ENCODE measurements at places on chromosomes 2 and 18. TPM values are rescaled to one million over a fixed set of nuclear protein-coding genes. Genes with fewer than 3 reads are reported as not detected.

Gene GKN1
- 1.7 TPM for total RNA-seq

Gene LRATD1
- total RNA-seq = 21.6 TPM

DNA sequence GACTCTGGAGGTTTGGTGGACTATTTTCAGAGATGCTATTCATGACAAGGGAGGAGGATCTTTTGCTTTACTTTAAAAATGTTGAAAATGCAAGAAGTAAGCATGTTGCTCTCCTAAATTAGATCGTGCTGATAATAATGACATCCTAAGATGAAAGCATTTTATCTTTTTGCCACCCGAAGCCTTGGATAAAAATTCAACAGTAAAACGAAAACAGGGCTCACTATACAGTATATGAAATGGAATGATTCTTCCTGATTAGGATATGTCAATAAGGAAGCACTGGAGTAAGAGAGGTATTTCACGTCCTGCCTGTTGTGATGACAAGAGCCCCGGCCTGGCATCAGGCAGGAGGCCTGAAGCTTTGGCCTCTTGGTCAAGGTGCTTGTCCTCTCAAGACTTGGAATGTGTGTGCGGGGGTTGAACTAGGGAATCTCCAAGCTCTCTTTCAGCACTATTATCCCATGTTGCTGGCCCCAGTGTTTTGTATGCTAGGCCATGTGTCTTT is 306.0 kb downstream of the MTX2 start:
- no peaks in the 10 kb centered on the region for H3K36me3 ChIP-seq
- H3K27me3 ChIP-seq = peaks cover 15% of the 10 kb centered on the region
- no peak for DNase-seq
- no peak overlapping the region for H3K4me3 ChIP-seq

DNA sequence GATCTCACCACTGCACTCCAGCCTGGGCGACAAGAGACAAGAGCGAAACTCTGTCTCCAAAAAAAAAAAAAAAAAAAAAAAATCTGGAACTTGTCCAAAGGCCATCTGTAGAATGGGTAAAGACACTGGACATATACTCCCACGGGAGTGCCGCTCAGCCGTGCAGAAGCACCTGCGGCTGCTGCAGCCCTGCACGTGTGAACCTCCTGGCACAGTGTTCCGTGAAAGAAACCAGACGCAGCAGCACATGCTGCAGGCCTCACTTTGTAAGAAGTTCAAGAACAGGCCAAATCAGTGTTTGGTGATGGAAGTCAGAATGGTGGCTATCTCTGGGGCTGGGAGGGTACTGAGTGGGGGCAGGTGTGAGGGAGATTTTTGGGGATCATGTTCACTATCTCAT is 6.5 kb downstream of the CHRND start:
- H3K36me3 ChIP-seq = no peaks in the 10 kb centered on the region
- peaks cover 4% of the 10 kb centered on the region for H3K4me1 ChIP-seq
- no peak overlapping the region for H3K4me3 ChIP-seq

Gene CABYR
- 7.8 TPM for total RNA-seq

Gene FEV
- total RNA-seq = 51.1 TPM

DNA sequence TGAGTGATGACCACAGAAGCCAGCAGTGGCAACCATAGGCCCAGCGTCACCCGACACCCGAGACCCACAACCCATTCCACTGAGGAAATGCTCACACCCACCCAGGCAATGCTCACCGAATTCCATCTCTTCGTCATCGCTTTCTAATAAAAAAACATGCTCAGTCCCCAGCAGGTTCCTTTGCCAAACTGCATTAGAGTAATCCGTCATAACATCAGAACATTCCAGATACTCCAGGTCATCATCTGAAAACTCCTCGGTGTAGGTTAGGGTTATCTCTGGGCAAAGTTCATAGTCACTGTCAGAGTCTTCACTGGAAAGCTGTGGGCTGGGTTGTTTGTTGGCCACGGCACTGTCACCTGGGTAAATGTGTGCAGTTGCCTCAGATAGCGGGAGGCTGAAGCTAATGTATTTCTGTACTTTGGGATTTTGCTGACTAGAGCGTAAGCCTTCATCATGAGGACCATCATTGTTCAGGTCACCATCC is 49.3 kb downstream of the ALPK2 start:
- no peak overlapping the region for H3K4me3 ChIP-seq
- DNase-seq = no peak
- H3K27ac ChIP-seq = no peak overlapping the region
- H3K27me3 ChIP-seq = peaks cover 13% of the 10 kb centered on the region
- H3K36me3 ChIP-seq = no peaks in the 10 kb centered on the region

Gene DIPK1C
- total RNA-seq = 0.36 TPM

GRCh38 chr2:98093146-98093545 is 6.2 kb downstream of the VWA3B start:
- H3K4me3 ChIP-seq = no peak overlapping the region
- peaks cover 19% of the 10 kb centered on the region for H3K27me3 ChIP-seq
- no peaks in the 10 kb centered on the region for H3K4me1 ChIP-seq
- no peak overlapping the region for H3K27ac ChIP-seq
- peaks cover 3% of the 10 kb centered on the region for H3K36me3 ChIP-seq
- no peak for DNase-seq

DNA sequence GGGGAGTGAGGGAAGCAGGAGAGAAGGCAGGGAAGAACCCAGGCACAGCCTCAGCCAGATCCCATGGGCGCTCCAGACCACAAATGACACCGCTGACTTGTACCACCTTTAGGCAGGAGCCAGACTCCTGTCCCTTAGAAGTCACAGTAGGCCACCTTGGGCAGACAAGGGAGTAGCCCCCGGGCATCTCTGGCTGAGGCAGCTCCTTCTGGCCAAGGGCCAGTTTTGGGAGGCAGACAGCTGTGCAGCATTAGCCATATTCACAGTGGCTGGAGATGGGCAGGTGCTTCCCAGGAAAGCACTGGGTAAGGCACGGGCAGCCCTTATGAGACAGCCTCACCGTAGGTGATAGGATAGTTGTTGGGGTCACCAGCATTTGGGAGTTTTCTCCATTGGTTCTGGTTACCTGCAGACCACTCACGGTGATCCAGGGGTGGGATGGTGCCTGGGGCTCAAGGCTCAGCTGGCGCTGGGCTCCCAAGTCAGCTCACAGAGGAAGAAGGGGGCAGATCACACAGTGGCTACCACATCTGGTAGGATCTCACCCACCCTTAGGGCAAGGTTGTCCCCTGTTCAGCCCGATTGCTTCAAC is 2.1 kb downstream of the ASTL start:
- DNase-seq = no peak
- no peak overlapping the region for H3K27ac ChIP-seq
- no peaks in the 10 kb centered on the region for H3K4me1 ChIP-seq
- H3K27me3 ChIP-seq = peaks cover 17% of the 10 kb centered on the region

Gene CRYGC
- total RNA-seq = not detected

DNA sequence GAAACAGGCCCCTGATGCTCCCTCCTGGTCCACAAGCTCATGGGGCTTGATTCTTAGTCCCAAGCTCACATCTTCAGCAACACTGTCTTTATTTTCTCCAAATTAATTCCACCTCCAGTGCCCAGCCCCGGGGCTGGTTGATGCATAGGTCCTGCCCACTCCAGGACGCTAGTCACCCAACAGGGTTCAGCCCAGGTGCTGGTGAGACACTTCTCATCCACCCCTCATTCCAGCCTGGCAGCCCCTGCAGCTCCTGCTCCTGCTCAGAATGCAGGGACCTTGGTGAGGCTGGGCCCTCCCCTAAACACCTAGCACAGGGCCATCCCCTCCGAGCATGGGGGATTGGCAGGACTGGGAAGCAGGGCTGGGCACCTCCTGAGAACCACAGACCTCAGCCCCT is 25.7 kb downstream of the STEAP3 start:
- no peaks in the 10 kb centered on the region for H3K27me3 ChIP-seq
- H3K4me1 ChIP-seq = peaks cover 13% of the 10 kb centered on the region
- no peak overlapping the region for H3K27ac ChIP-seq
- DNase-seq = no peak
- H3K36me3 ChIP-seq = no peaks in the 10 kb centered on the region

DNA sequence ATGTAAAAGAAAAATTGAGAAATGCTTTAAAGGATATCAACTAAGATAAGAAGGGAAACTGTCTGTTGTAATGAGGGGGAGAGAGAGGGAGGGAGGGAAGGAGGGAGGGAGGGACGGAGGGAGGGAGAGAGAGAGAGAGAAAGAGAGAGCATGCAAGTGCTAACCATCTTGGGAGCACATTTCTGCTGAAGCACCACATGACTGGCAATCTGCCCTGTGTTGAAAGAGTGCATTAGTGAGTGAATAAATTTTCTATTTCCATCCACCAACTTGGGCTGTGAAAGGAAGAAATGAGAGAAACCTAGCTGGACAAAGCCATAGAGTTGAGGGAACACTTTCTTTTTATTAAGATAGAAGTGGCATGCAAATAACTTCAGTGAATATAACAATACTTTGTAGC is 110.7 kb downstream of the TMX3 start:
- peaks cover 7% of the 10 kb centered on the region for H3K27me3 ChIP-seq
- no peaks in the 10 kb centered on the region for H3K36me3 ChIP-seq
- no peak overlapping the region for H3K4me3 ChIP-seq
- H3K4me1 ChIP-seq = no peaks in the 10 kb centered on the region
- DNase-seq = no peak

DNA sequence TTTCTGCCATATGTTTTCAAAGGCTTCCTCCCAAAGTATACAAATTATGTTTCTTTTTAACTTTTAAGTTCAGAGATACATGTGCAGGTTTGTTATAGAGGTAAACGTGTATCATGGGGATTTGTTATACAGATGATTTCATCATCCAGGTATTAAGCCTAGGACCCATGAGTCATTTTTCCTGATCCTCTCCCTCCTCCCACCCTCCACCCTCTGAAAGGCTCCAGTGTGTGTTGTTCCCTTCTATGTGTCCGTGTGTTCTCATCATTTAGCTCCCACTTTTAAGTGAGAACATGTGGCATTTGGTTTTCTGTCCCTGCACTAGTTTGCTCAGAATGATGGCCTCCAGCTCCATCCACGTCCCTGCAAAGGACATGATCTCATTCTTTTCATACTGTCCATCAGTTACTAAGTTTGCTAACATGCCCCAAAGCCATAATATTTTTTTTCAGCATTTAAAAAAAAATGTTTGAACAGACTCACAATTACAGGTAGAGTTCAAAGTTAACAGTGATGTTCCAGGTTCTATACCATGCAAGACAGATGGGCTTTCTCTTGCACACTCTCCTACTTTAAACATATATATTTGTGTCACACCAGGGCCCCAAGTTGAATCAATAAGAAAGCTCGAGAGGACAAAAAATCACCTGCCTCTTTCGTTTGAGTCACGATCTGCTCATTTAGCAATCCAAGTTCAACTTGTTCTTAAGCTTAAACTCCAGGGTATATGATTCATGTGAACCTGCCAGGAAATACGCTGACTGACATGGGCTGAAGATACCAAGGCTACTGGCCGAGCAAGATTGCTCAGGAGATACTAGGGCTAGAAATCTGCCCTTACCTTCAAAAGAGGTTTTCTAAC is 77.6 kb downstream of the AP1S3 start:
- H3K36me3 ChIP-seq = no peaks in the 10 kb centered on the region
- H3K27me3 ChIP-seq = no peaks in the 10 kb centered on the region
- DNase-seq = no peak
- peaks cover 11% of the 10 kb centered on the region for H3K4me1 ChIP-seq
